Stimulated activated CD4-positive, alpha-beta T cell treated with anti-CD3 and anti-CD28 coated beads, Interleukin-1b, Interleukin-23, amount 100 ng/mL, for 1 hour (primary cell): ENCODE measurements at places on chromosomes 3 and 15.

DNA sequence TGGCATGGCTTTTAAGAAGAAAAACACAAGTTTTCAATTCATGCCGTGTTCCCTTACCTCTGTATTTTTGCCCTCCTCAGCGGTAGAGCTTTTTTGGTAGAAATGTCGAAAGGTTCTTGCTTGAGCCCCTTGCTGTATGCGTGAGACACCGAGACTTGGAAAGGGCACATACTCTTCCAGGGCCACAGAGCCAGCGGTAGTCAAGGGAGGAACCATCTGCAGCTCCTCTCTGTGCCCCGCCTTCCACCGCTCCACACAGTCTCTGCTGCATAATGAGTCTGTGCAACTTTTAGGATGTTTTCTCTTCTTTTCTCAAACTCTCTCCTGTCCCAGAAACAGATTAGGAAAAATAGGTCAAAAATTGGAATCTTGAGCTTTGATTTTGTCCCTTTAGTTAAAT, 77.5 kb downstream of the LPP start:
- DNase-seq = no peak

- no peak for DNase-seq
These were observed 230.4 kb upstream of the CHRM5 start for GRCh38 chr15:33737687-33738601.

- no peak for DNase-seq
These were observed 73.9 kb downstream of the BOC start for GRCh38 chr3:113285226-113285625.

DNA sequence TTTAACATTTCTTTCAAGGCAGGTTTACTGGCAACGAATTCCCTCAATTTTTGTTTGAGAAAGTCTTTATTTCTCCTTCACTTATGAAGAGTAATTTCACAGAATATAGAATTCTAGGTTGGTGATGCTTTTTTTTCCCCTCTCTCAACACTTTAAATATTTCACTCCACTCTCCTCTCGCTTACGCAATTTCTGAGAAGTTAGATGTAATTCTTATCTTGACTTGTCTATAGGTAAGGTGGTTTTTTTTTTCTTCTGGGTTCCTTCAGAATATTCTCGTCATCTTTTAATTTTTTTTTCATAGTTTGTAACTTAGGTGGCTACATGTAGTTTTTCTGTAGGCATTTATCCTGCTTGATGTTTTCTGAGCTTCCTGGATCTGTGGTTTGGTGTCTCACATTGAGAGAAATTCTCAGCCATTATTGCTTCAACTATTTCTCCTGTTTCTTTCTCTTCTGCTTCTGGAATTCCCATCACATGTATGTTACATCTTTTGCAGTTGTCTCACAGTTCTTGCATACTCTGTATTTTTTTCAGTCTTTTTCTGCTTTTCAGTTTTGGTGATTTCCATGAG, 189.4 kb upstream of the GOLGA6L4 start:
- DNase-seq = no peak

GRCh38 chr3:125187599-125187910, 25.0 kb downstream of the SLC12A8 start:
- DNase-seq = no peak

GRCh38 chr3:127789051-127789450, 33.3 kb downstream of the MGLL start:
- DNase-seq = no peak

- no peak for DNase-seq
These were observed 6.7 kb downstream of the RASGRP1 start for GRCh38 chr15:38557921-38558320.

- no peak for DNase-seq
These were observed 40.8 kb upstream of the PRR23E start for GRCh38 chr3:127151992-127152650.

- DNase-seq = no peak
These were observed 514.3 kb upstream of the PPP2R3A start for GRCh38 chr3:135451037-135451785.

DNA sequence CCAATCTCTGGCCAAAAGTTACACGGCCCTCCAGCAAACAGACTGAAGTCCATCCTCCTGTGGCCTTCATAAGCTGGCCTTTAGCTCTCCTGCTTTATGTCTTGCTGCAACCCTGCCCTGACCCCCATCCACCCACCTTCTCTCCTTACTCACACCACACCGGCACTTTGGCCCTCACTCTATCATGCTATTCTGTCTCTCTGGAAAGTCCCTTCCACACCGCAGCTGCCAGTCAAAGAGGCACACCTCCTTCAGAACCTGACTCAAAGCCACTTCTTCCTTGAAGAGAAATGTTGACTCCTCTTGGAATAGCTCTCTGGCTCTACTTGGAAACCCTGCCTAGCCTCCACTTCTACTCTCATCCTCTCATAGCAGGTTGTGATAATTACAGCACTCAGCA, 4.5 kb downstream of the GPR156 start:
- no peak for DNase-seq

DNA sequence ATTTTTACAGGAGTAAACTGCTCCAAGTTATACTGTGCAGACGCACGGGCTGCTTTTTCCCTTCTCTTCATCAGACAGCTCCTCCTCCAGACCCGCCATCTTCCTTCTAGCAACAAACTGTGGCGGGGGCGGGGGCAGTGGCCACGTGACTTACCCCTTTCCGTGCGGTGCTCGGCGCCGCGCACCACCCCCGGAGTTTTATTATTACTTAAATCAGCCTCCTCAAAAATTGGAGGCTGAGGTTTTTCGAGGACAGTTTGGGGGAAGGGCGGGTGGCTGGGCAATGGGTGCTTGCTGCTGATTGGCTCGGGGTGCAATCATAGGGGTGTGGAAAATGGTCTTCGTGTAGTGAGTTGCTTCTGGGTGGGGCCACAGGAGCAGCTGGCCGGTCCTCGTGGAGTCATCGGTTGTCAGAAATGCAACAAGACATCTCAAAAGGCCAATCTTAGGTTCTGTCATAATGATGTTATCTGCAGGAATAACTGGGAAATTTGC, 77.1 kb upstream of the MFGE8 start:
- no peak for DNase-seq

- no peak for DNase-seq
These were observed 74.8 kb upstream of the NAALADL2 start for GRCh38 chr3:174784206-174784934.

DNA sequence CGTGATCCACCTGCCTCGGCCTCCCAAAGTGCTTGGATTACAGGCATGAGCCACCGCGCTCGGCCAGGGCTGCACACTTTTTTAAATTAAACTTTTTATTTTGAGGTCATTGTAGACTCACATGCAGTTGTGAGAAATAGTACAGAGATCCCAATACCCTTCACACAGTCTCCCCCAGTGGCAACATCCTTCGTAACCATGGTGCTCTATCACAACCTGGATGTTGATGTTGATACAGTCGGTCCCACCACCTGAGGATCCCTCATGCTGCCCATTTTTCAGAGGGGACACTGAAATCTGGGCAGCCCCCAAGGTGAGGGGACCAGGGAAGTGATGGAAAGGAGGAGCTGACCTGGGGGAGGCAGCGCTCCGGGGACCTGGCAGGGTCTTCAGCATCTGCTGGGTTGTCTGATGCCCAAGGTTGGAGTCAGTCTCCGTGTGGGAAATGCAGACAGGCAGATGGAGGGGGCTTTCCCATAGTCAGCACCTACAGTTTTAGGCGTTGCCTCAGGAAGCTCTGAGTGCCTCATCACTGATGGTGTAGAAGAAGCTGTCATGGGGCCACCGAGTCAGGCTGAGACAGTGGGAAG, 17.1 kb downstream of the FAH start:
- no peak for DNase-seq

DNA sequence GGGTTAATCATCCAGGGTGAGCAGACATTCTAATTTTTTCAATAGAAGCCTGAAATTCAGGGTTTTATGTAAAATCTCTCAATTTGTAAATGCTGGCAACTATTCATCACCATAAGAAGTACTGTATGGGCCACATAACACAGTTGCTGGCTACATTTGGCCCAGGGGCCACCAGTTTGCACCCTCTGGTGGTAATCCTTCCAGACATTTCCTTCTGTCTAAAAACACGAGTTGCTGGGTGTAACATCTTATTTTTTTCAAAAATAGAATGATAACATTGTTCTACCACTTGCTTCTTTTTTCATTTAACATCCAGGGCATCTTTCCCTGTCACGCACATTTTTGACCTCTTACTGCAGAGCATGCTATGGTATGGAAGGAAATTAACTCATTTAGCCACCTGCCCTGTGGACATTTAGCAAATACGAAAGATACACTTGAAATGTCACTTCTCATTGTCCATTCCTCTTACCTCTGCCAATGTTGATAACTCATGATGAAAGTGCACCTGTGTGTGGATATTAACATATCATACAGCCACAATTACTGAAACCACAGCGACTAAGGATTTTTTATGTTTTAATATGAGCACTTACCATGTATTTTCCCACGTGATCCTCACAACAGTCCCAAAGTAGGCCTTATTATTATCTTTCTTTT, 117.5 kb upstream of the ARHGEF3 start:
- no peak for DNase-seq

- DNase-seq = no peak
These were observed 48.8 kb downstream of the BLM start for GRCh38 chr15:90765966-90766365.
